Kidney capillary endothelial cell (primary cell): ENCODE measurements at places on chromosomes 7 and 10.

GRCh38 chr7:143892527-143893300 is 9.3 kb downstream of the TCAF1 start:
- no peak for DNase-seq

- no peak for DNase-seq
These were observed 5.5 kb downstream of the ADRA2A start for GRCh38 chr10:111082102-111082975.

GRCh38 chr10:131676800-131677421 is 223.9 kb upstream of the PPP2R2D start:
- no peak for DNase-seq

DNA sequence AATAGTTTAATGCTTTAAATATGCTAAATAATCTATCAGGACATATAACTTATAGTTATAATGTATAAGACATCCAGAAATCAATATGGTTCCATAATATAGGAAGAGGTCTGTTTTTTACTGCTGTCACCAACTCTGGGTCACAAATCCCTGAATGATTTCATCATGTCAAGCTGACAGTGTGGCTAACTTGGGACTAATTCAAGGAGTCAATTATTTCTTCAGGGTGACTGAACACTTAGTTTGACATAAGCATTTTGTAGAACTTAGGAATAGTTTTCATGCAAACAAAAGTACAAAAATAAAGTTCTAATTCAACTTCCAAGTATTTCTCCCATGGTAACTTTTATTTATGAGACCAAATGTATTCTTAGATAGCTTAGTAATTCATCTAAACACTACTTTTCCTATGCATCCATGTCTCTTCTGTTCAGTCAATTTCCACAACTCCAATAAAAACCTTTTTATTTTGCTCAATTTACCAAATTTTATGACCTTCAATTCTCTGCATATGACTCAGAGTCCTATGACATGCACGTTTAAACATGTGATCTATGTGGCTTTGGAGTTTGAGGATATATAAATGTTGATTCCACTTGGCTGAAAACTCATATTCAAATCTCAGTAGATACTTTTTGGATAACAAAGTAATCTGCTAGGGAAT is 40.3 kb upstream of the GNAT3 start:
- no peak for DNase-seq

GRCh38 chr10:99742254-99742653 is 10.2 kb downstream of the CUTC start:
- DNase-seq: no peak

DNA sequence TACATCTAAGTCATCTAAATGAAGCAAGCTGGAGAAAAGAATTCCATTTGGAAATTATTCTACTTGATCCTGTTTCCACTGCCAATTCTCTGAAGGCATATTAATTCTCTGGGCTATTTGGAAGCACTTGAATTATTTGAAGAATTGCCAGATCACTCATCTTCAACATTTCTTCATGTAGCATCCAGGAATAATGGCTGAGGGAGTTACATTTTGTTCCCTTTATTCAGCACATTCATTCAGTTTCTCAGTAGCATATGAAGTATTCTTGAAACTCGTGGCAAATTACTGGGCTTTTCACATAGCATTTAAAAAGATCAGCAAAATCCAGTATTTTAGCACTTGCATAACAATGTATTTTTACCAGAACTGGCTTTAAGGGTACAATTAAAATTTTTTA is 127.1 kb upstream of the VIPR2 start:
- no peak for DNase-seq

DNA sequence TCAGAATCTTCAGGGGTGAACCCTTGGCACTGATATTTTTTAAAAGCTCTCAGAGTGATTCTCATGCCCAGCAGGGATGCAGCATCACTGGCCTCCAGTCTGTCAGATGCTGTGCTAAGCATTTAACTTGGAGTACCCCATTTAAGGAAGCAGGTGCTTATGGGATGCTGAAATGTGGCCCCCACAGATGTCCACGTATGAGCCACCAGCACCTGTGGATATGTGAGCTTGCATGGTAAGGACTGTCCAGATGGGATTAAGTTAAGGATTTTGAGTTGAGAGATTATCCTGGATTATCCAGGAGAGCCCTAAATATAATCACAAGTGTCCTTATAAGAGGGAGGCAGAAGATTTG is 17.7 kb downstream of the CHST3 start:
- DNase-seq: no peak

GRCh38 chr7:130350945-130351790 is 6.6 kb downstream of the CPA5 start:
- DNase-seq: no peak

GRCh38 chr10:97197030-97197500 is 11.3 kb upstream of the SLIT1 start:
- DNase-seq: no peak

GRCh38 chr7:75662579-75663301 is 76.0 kb downstream of the HIP1 start:
- DNase-seq: no peak
